MV-4-11 (cell line): ENCODE measurements at places on chromosomes 11 and 22.

GRCh38 chr11:69436041-69436982 lies 45.2 kb upstream of the LINC01488 start:
- DNase-seq = peak; percentile 82

DNA sequence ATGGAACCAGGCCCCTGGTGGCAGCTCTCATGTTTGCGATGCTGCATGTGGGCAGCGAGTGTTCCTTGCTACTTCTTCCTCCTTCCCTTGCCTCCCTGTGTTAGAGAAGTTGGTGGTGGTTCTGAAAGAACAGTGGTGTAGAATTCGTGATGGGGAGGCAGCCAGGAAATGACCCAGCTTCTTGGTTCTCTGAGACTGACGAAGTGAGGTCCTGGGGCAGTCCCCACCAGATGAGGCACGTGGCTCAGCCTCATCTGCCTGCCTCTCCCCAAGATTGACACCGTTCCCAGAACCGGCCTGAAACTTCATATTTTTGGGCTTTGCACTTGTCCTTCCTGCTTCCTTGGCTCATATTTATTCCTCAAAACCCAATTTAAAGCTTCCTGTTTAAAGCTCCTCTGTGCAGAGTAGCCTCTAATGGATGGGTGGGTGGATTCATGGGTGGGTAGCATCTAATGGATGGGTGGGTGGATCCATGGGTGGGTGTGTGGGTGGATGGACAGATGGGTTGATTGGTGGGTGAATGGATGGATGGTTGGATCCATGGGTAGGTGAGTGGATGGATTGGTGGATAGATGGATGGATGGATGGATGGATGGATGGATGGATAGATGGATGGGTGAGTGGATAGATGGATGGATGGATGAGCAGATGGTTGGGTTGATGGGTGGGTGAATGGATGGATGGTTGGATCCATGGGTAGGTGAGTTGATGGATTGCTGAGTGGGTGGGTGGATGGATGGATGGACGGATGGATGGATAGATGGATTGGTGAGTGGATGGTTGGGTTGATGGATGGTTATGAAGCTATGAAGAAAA lies 77.3 kb upstream of the ATXN10 start:
- no peak for DNase-seq

- DNase-seq = peak; percentile 40
Observed at GRCh38 chr11:124174001-124174583, 9.1 kb upstream of the OR10D3 start.

- no peak for DNase-seq
Observed at GRCh38 chr11:61287338-61287977, 7.7 kb downstream of the VWCE start.

GRCh38 chr11:124759266-124760204 lies 2.6 kb downstream of the ESAM start:
- no peak for DNase-seq

DNA sequence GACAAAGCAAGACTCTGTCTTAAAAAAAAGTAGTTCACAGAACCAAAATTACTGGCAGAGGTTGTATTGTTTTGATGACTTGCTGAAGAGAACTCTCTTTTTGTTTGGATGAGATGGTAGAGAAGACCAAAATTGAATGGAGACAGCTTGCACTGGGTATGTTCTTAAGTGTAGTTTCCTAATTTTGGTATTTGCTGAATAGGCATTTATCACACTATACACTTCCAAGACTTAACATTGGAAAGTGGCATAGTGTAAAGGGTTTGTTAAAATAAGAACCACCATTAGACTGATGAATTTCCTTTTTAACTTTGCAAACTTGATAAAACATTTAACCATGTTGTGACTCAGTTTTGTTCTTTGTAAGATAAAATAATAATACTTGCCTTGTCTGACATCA lies 5.3 kb upstream of the DCUN1D5 start:
- DNase-seq = no peak

DNA sequence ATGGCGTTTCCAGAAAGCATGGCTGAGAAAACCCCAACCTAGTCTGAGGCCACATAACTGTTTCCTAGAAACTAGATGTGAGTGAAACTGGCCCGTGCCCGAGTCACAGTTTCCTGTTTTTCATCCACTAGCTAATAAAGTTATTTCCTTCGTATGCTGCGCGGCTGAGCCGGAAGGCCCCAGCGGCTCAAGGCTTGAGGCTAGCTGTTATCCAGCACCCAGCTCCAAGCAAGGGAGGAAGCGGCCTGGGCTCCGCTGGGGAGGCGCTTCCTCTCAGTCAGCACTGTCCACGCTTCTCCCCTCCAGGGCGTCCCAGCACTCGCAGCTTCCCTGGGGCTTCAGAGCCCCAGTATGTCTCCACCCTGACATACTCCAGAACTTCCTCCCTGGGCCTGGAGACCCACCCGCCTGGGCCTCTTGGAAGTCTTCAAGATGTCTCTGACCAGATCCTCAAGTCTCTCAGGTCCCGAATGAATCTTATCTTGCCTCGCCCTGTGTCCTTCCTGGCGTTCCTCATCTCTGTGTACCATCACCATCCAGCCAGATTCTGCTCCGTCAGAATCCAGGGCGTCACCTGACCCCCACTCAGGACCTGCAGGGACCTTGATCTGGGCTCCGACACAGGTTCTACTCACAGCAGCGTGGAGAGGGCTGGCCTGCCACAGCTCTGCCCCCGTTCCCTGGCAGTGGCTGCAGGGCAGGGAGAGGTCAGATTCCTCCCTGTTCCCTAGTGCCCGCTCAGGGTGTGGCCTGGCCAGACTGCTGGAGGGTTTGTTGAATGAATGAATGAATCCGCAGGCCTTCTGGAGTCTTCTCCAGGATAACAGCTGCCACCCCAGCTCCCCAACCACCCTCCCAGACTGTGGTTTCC lies 81.9 kb downstream of the LRRC32 start:
- peak; percentile 92 for DNase-seq

GRCh38 chr11:63635762-63636465 lies 21.7 kb upstream of the PLAAT3 start:
- DNase-seq = peak; percentile 56

- DNase-seq = no peak
Observed at GRCh38 chr11:95800438-95800837, 10.1 kb downstream of the CEP57 start.

GRCh38 chr11:72813740-72814285 lies 398 bp upstream of the ATG16L2 start:
- peak; percentile 69 for DNase-seq

- DNase-seq = no peak
Observed at GRCh38 chr11:133503236-133503635, 29.1 kb downstream of the OPCML start.

DNA sequence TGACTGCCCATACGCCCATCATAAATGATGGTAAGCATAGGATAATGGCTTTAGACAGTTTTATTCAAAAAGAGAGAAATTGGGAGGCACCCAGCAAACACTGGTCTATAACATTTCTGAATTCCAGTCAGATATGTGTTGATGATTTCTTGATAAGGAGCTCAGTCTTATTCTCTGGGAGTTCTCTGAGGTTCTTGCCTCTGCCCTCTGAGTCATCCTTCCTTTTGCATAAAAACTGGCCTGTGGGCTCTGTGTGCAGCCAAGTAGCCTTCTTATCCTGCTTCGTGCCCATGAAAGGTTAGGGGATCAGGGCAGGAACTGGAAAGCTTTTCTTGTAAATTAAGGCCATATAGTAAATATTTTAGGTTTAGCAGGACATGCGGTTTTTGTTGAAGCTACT lies 48.9 kb downstream of the FAR1 start:
- DNase-seq = peak; percentile 40
